AG04449 (cell line): ENCODE measurements at places on chromosomes 12 and 14.
A peak's percentile ranks its signal among the peaks of the same experiment; 100 is the strongest.

DNA sequence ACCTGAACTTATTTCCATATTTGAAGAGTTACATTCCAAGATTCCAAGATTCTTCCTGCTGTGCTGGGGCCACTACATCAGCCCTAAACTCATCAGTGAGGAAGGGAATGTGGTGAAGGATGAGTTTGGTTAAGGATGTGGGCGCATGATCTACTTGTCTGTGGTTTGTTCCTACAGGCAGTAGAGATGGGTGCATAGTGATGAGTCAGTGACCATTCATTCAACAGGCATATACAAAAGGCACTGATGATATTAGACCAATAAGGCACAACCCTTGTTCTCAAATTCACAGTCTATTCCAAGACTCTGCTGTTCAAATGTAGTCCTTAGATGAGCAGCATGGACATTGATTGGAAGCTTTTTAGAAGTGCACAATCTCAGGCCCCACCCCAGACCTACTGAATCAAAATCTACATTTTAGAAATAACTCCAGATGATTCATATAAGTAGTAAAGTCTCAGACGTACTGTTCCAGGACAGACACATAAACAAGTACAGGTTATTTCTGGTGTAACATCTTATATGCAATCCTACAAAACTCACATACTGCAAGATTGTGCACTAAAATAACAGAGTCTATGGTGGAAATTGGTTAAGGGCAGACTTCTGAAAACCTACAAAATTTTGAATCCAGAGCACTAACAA lies 47.7 kb upstream of the MAP3K9 start:
- peak; percentile 92 for DNase-seq

GRCh38 chr12:910416-910815 lies 39.1 kb downstream of the RAD52 start:
- DNase-seq = no peak

- no peak for DNase-seq
Measured at GRCh38 chr12:109074866-109075265, 18.4 kb downstream of the ALKBH2 start.

- DNase-seq = no peak
Measured at GRCh38 chr12:103877288-103877687, 36.3 kb upstream of the NT5DC3 start.

DNA sequence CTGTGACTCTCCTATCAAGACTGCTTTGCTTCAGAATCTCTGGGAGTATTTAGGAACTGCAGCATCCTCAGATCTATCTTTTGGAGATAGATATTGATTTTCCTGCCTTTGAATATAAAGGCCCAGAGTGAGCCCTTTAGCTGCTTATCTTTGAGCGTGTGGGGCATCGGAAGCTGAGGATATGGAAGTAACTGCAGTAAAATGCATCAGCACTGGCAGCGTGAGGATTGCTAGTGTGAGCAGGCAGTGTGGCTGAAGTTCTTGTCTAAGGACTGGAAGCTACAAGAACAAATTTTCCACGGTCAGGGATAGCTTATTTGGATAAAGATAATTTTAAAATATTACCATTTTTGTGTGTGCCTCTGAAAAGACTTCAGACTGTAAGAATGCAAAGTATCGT lies 474.7 kb downstream of the NPAS3 start:
- DNase-seq = no peak

GRCh38 chr14:22296088-22296487 lies 292.9 kb downstream of the DAD1 start:
- DNase-seq = no peak

DNA sequence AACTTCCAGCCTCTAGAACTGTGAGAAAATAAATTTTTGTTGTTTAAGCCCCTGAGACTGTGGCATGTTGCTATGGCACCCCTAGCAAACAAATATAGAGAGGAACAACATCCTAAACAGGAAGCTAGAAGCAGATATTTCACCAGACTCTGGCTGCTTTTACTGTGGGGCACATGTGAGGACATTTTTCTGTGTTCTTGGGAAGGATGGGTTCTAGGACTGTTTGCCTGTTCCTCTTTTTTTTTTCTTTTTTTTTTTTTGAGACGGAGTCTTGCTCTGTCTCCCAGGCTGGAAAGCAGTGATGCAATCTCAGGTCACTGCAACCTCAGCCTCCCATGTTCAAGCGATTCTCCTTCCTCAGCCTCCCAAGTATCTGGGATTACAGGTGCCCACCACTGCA lies 4.2 kb upstream of the HRK start:
- no peak for DNase-seq

GRCh38 chr14:23171222-23171975 lies 12.1 kb downstream of the SLC7A8 start:
- DNase-seq = no peak

- DNase-seq = no peak
Measured at GRCh38 chr12:46487567-46488131, 115.1 kb upstream of the SLC38A2 start.

GRCh38 chr12:6124411-6125309 lies at the start of gene VWF:
Gene VWF (minus strand): TSS chr12:6124670. CDS start chr12:6123196, 1,474 bp downstream.
- DNase-seq = no peak

- DNase-seq = no peak
Measured at GRCh38 chr12:50117057-50117622, 5.1 kb downstream of the COX14 start.

DNA sequence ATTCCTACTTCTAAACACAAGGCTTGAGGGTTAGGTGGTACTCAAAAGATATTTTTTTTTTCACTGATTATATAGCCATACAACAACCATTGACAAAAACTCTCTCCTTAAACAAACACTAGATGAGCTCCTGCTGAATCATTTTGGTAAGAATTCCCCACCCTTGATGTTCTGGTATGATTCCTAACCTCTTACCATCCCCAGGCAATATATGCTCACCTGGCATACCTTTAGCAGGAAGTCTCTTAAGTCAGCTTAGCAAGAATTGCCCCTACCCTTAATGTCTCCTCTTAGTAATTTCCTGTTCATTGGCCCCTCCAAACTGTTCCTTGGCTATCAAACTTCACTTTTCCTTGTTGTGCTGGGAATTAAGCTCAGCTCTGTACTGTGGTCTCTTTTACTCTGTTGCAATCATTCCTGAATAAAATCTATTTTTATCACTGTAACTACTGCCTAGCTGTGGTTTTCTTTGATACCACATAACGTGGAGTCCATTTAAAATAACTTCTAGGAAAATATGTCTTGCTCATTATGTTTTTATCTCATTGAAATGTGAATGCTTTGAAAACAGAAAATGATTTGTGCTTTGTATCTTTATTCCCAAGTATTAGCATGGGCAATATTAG lies 712.6 kb downstream of the SLC16A7 start:
- DNase-seq = peak; percentile 26

DNA sequence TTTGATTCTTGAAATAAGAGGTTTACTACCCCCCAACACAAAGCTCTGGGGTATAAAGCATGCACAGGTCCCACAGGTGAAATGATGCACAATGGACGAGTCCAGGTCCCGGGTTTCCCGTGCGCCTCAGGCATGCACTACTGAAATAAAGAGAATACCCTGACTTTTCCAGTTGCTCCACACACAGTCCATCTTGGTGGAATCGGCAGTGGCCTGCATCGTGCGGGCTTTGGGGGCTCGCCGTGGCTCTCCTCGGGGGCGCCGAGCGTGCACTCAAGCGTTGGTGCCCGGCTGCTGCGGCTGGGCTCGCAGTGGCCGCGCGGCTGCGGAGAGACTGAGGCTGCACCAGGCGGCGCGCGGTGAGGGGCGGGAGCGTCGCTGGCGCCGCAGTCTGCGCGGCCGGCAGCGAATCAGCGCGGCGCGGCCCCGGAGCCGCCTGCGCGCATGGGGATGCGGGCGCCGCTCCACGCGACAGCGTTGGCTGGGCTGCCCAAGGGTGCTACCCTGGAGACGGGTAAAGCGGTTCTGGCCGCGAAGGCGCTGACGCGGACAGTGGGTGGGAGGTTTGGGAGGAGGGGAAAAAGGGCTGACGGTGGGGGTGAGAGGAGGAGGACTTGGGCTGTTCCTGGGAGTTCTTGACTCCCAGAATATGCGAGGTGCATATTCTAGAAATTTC lies 53.8 kb upstream of the CCDC175 start:
- DNase-seq = no peak
